Lung microvascular endothelial cell (primary cell): ENCODE measurements at places on chromosomes 5 and 9. TPM values are rescaled to one million over a fixed set of nuclear protein-coding genes. Genes with fewer than 3 reads are reported as not detected.

DNA sequence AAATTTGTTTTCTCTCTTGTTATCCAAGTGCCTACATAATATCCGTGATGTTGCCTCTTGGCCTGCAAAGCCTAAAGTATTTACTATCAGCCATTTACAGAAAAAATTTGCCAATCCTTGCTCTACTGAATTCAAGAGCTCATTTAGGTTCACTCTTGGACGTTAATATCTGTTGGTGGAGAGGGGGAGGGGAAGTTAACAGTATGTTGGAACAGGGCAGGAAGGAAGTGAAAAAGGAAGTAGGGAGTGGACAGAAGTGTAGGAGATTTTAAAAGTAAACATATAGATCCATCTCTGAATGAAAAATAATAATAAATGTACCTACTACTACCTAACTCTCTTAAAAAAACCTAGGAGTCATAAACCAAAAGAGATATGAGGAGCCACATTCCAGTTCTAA, 32.8 kb downstream of the ZNF608 start:
- DNase-seq = peak; percentile 33

- no peak for DNase-seq
Measured at GRCh38 chr5:68071736-68072135, 143.8 kb upstream of the PIK3R1 start.

GRCh38 chr9:19631181-19631580, 157.7 kb downstream of the SLC24A2 start:
- no peak for DNase-seq

DNA sequence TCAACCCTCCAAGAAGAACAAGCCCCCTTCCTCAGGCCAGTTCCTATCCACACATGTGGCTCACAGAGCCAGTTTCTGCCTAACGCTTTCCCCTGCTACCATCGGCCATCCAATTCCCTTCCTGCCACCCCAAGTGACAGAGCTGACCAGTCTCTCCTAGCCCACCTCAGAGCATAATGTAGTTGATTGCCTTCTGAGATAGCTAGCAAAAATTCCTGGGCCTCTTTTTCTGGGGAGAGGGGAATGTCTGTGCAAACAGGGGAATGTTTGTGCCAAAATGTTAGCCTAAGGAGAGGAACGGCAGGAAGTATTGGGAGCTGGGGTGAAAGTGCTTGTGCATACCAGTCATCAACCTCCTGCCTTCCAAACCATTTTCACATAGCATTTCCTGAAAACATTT, 157.0 kb downstream of the PJA2 start:
- DNase-seq = no peak

DNA sequence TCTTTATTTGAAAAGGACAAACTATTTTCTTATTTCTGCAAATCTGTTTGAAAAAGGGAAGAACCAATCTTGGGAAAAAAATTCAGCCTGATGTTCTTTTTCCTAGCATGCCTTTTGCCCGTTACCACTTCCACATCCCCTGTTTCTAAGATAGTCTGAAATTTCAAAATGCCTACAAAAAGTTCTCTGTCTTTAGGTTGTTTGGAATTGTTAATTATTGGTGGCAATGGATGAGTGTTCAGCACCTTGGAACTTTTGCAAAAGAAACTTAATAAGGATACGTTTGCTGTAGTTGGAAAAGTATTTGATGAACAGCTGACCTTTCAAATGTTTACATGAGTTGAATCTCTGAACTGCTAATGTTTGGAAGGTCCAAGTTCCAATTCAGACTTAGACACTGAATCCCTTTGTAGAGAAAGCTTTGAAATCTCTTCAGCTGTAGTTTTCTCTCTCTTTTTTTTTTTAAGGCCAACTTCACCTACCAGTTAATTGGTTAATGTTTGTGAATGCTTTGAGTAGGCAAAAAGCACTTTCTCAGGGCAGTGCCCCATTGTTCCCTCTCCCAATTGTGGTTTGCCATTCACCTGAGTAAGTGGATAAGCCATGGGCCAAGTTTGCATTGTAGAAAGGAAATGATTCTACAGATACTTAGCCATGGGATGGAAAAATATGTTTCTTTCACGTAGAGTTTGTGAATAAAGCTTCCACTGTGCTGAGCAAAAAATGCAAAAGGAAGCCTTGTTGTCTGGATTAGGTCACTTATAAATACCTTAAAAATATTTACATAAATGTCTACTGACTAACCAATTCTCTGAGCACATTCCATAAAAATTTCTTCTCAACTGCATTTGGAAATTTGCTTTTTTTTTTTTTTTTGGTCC, 156.4 kb upstream of the ELL2 start:
- DNase-seq = peak; percentile 6

GRCh38 chr9:110404473-110404872, 66.8 kb upstream of the TXNDC8 start:
- DNase-seq = no peak

GRCh38 chr5:100690036-100690560, 154.9 kb downstream of the FAM174A start:
- no peak for DNase-seq

DNA sequence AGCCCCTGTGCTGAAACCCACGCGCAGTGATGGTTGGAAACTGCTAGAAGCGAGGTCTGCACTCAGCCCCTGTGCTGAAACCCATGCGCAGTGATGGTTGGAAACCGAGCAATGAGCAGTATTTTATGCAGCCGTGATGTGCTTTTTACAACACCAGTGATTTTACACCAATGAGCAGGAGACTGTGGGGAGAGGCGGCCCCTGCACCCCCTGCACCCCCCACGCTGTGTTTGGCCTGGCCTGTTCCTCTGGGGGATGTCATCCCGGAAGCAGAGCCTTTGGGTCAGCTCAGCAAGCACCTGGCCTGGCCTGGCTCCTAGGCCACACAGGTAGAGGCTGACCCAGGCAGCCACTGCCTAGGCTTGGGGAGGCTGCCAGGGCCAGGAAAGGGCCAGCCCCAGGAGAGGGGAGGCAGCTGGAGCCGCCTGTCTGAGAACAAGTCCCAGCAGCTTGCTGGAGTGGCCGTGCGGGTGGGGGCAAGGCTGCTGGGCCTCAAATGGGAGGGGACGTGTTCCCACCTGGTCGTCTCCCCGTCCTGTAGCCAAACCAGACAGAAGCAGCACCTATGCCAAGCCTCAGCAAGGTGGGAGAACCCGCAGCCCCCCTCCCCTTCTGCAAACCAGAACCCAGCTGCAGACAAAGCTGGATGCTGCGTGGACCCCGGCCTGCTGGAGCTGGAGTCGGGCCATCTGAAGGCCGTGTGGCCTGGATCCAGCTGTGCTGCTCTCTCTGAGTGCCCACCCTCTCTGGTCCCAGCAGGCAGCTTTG, 46.8 kb downstream of the DBH start:
- DNase-seq = no peak

GRCh38 chr5:168755548-168756093, 176.5 kb upstream of the PANK3 start:
- DNase-seq = no peak

The FCHO2 gene
- 25.9 and 32.9 TPM in 2 replicates for total RNA-seq

The IL9 gene
- total RNA-seq = not detected in 2 replicates

The XRCC4 gene
- total RNA-seq = 2.0 and 3.5 TPM in 2 replicates

The CDC20B gene
- total RNA-seq = under 0.01 TPM in 2 replicates

GRCh38 chr5:148826053-148826738, at the start of gene ADRB2:
ADRB2 (plus strand) TSS chr5:148826611; CDS start chr5:148826832, 221 bp downstream.
- peak; percentile 97 for DNase-seq

- DNase-seq = no peak
Measured at GRCh38 chr5:6849316-6850105, 136.3 kb downstream of the TENT4A start.
